ENCODE measurements at places on chromosomes 1 and 21.

DNA sequence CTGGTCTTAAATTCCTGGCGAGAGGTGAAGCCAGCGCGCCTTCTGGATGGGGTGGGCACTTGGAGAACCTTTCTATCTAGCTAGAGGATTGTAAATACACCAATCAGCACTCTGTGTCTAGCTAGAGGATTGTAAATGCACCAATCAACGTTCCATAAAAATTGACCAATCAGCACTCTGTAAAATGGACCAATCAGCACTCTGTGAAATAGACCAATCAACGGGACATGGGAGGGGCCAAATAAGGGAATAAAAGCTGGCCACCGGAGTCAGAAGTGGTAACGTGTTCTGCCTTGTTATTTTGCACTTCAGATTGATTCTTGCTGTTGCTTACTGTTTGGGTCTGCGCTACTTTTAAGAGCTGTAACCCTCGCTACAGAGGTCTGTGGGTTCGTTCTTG lies 12.0 kb upstream of the LIN9 start:
- DNase-seq, result no peak

GRCh38 chr1:38191461-38191860 lies 144.9 kb upstream of the POU3F1 start:
- peak; percentile 56 for DNase-seq

- no peak for DNase-seq
These were observed 26.6 kb downstream of the TCEA3 start for GRCh38 chr1:23397908-23398307.

- DNase-seq, result no peak
These were observed 219.0 kb upstream of the POU3F1 start for GRCh38 chr1:38265293-38266196.

- DNase-seq, result peak; percentile 26
These were observed 558 bp upstream of the BTG3 start for GRCh38 chr21:17613242-17613676.

DNA sequence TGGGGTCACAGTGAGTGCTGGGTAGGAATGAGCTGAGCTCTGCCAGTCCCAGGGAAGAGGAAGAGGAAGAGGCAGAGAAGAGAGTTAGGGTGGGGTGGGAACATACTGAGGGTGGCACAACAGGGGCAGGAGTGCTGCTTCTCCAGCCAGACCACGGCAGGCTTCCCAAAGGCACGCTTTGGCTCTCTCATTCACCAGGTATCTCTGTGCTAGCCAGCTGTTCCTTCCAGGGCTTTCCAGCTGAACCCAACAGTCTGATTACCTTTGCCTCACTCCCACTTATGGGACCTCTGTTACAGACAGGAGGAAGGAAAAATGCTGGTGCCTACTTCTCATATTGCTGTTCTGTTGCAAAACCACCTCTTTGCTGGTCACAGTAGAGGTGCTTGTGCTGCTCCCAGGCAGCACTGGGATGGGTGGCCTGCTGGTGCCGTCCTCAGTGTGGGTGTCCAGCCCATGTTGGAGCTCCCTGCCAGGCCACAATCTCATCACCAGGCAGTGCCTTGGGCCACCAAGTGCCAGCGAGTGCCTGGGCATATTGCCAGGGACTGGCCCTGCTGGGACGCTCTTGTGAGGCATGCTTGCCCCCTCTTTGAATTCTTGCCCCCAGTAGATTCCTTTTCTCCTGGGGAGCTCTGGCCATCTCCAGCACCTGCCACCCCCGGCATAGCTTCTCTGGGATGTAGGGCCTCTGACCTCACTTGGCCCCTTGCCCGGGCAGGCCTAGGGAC lies 2.1 kb downstream of the ADORA1 start:
- no peak for DNase-seq

- DNase-seq, result no peak
These were observed 221.8 kb upstream of the JUN start for GRCh38 chr1:59005491-59006288.

DNA sequence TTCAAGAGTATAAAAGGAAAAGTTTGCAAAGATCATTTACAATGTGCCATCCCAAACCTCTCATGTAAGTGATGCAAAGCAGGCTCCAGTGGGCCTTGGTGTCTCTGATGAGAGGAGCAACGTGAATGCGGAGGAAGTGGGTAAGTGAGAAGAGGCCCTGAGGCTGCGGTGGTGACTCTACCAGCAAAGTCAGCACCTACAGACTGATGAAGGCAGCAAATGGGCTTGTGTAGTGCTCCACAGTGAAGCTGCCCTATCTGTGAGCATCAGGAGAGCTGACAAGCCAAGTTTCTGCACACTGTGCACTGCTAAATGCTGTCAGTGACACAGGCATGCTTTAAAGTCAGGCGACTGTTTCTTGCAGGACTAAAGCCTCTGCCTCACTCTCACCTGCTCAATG lies 15.6 kb upstream of the RAP1A start:
- DNase-seq, result no peak

GRCh38 chr1:11764519-11764918 lies 2.5 kb downstream of the C1orf167 start:
- no peak for DNase-seq

GRCh38 chr1:91790392-91790791 lies 95.6 kb downstream of the TGFBR3 start:
- DNase-seq, result no peak

- no peak for DNase-seq
These were observed 11.5 kb downstream of the SLC37A1 start for GRCh38 chr21:42525029-42525581.

GRCh38 chr1:48530727-48531351 lies 58.8 kb upstream of the SPATA6 start:
- DNase-seq, result peak; percentile 68

DNA sequence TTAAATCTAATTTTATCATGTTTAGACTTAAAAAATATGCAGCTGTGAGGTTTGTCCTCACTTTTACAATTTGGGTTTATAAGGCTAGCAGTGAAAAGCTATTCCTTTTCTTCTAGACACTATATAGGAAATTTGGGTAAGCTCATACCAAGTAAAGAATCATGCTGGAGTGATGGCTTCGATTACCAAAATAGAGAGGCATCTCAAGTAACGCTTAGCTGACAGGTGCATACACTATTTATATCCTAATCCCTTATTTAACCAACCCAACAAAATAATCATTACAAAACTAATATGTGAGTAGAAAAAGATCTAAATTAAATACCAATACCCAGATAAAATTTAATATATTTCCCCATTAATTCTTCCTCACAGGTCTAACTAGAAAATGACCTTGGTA lies 193.2 kb downstream of the LHX8 start:
- DNase-seq, result no peak

DNA sequence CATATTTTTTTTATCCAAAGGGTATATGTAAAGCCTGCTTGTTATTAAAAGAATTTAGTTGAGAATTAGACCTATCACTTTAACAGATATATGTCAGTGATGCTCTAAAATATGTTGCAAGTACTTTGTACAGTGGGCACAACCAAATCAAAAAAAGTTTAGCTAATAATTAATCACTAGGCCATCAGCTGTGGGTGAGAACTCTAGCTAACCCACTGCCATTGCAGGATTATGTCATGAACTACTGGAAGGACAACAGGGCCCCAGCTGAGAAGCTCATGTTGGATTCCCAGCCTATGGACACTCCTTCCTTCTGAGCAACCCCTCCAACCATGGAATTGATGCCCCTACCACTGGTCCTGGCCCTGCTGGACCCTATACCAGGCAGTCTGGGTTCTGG lies 6.8 kb upstream of the CHIA start:
- DNase-seq, result no peak
